HFF-Myc (cell line): ENCODE measurements at places on chromosomes 11 and 22.

DNA sequence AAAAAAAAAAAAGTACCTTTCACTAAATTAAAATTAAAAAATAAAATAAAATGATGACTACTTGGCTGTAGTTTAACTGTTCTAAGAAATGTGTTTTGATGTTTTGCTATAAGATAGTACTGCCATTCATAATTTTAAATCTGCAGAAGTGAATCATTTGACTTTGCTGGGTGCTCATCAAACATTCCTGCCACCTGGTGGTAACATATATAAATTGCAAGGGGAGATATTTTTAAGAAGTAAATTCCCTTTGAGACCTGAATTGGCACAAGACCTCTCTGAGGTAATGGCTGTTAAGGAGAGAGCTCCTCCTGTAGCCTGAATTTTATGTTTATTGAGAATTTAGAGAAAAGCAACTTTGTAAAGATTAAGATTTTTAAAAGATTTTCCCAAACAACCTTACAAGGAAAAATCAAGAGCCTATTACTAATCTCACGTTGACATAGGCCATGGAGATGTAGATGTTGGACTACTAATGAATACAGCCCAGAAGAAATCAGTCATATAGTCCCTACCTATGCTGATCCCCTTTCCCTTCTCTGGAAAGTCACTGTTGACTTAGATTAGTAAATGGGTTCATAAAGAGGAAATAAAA, 11.9 kb upstream of the NARS2 start:
- no peak for DNase-seq

- no peak for DNase-seq
Observed at GRCh38 chr11:47280860-47281259, 10.9 kb downstream of the MADD start.

DNA sequence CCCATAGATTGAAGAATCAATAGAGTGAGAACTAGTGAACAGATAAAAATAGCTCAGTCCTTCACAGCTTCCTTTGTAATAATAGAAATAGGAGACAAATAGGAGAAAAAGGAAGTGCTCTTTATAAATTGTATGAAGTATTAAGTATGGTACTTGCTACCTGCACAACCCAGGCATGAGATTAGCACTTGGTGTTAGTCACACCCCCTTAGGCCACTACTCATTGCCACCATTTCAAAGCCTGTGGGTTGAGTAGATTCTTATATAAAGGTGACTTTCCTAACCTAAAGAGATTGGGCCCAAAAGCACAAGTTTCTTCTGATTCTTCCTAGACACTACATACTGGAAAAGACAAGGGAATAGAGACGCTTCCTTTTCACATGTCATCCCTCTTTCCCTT, 37.7 kb upstream of the ADORA2A start:
- no peak for DNase-seq

GRCh38 chr11:26134053-26134452, 197.9 kb upstream of the ANO3 start:
- no peak for DNase-seq

DNA sequence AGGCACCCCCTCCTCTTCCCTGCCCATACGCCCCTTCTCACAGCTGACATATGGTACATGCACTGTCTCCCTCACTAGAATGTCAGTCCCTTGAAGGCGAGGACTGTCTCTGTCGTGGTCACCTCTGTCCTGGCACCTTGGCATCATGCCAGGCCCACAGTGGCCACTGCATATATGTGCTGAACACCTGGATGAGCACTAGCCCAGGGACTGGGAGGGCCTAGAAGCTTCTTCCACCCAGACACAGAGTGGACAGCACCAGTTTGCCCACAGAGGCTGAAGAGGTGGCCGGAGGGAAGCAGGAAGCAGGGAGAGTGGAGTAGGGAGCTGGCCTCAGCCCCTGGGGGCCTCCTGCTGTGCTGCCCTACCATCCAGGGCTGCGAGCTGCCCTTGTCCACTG, 28.6 kb downstream of the VPS37C start:
- no peak for DNase-seq

DNA sequence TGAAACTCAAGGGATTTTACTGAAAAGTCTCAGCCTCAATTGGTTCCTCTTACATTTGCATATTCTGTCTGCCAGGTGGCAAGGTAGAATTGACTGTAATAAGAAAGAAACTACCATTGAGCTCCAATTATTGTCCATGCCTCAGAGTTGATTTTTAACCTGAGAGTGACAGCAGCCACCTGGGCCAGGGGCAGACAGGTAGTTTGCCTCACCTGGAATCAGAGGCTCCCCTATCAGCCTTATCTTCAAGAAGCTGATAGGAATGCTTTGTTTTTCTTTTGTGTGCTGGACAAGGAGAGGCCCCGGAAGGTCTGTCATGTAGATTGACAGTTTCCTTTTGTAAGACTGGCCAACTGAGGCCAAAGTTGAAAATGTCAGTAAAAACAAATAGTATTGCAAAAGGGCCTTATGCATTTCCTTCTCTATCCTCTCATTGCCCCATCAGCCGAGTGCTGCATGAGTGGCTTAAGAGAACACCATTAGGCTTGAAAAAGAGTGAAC, 34.1 kb downstream of the CD44 start:
- DNase-seq = no peak

- DNase-seq = no peak
Observed at GRCh38 chr11:107118025-107118720, 99.9 kb upstream of the GUCY1A2 start.

DNA sequence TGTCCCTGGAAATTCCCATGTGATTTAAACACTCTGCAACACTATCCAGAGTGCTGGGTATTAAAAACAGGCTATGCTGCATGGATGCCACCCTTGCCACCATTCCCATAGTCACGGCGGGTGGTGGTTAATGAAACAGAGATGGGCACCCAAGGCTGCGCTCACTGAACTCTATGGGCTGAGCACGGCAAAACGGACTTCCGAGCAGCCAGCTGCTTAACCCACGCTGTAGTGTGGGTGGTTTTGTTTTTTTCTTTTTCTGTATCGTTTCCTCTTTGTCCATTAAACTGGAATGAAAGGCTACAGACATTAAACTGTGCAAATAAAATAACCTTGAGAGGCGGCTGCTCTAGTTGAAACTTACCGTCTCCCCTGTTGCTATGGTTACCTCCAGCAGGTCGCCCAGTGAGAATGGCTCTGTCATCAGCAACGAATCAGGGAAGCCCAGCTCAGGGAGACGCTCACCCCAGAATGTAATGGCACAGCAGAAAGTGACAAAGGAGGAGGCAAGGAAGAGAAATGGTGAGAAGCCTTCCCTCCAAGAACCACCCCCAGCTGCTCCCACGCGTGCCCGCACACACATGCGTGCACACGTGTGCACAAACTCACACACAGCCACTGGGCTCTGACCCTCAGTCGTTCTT, 102.1 kb downstream of the C11orf91 start:
- no peak for DNase-seq

DNA sequence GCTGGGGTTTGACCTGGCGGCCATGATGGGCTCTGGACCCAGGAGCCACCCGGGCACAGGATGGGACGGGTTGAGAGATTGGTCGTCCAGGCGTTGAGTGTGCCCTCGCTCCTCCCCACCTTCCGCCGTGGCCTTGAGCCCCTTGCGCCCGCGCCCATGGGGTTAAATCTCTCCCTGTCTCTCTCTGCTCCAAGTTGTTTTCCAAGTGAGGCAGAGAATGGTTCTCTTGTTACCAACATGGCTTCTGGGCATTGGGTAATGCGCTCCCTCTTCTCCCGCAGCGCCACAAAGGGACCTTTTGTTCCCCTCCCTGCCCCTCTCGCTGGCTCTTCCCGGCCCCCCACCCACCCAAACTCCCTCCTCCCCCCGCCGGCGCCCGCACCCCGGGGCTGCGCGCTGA, 18.8 kb upstream of the PICK1 start:
- no peak for DNase-seq

- no peak for DNase-seq
Observed at GRCh38 chr22:24099666-24100065, 81.6 kb upstream of the SUSD2 start.

- no peak for DNase-seq
Observed at GRCh38 chr11:77813256-77813655, 7.3 kb downstream of the RSF1 start.

- DNase-seq = no peak
Observed at GRCh38 chr11:78310500-78310909, 107.1 kb downstream of the GAB2 start.

- DNase-seq = no peak
Observed at GRCh38 chr11:35121326-35121865, 17.6 kb upstream of the CD44 start.

DNA sequence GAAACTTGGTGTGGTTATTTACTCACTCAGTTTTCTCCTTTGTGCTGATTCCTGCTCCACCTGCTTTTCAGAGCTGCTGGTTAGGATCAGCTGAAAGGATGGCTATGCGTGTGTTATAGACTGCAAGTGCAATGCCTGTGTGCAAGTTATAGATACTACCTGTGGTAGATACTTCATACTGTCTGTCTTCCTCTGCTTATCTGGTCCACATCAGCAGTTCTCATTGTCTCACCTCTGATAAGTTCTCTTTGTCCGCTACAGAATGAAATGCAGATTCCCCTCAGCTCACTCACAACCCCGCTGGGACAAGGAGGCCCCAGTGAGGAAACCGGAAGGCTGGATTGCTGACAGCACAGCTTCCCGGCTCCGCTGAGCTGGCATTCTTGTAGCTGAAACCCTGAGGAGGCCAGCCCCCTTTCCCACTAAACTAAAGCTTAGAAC, 37.5 kb upstream of the LYVE1 start:
- DNase-seq = no peak

GRCh38 chr11:124036666-124037065, 4.5 kb downstream of the OR10G7 start:
- no peak for DNase-seq

GRCh38 chr22:44455151-44455962, 42.7 kb downstream of the RTL6 start:
- no peak for DNase-seq
